Esophagus squamous epithelium (tissue), 5 donors: ENCODE measurements at places on chromosomes 6 and 20. TPM values are rescaled to one million over a fixed set of nuclear protein-coding genes. Genes with fewer than 3 reads are reported as not detected.

GRCh38 chr20:24959591-24960301, 10.7 kb downstream of the CST7 start:
- DNase-seq: no peak

GRCh38 chr20:58511364-58511763, 3.8 kb downstream of the APCDD1L start:
- no peak for DNase-seq

DNA sequence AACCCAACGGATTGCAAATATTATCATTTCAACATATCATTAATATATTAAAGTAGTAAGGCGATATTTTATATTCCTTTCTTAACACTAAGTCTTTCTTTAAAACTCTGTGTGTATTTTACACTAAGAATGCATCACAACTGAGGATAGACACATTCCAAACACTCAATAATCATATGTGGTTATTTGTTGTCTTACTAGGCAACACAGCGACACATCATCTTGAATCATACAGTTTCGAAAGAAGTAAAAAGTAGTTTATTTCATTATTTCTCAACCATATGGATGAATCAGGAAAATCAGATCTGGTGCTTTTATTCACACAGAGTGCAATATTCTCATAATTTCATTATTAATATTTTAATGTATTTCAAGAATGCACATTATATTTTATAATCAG, 662.4 kb downstream of the EPHA7 start:
- no peak for DNase-seq

- no peak for DNase-seq
Observed at GRCh38 chr6:131443514-131443913, 129.5 kb upstream of the ARG1 start.

DNA sequence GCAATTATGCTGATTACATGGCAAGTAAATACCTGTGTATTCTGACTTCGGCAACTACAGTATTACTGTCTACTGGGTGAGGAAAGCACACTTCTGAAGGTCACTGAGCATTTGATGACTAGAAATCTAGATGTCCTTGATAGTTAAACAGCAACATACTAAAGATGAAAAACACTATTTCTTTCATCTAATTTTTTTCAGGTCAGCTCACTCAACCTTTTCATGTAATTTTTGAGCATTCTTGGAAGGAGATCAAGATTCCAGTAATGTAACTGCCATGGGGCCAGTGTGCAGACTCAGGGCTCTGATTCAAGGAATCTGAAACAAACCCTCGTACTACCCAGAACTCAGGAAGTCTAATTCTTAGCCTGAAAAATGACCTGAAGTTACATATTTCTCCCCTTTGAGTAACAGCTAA, 222.6 kb upstream of the TAB2 start:
- no peak for DNase-seq

DNA sequence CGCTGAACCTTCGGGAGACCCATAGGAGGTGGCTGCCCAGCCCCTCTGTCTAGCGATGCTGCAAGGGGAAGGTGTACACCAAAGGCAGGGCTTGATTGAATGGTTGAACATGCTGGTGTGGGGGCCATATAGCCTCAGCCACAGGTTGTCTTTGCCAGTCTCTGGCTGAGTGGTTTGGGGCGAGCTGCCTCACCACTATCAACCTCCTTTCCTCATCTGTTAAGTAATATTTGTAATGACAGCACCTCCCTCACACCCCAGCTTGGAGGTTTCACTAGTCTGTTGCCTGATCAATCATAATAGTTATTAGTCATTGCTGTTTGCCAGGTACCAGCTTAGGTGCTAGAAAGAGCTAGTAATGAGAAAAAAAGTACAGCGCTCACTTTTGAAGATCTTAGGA, 11.8 kb upstream of the ZNF831 start:
- no peak for DNase-seq

DNA sequence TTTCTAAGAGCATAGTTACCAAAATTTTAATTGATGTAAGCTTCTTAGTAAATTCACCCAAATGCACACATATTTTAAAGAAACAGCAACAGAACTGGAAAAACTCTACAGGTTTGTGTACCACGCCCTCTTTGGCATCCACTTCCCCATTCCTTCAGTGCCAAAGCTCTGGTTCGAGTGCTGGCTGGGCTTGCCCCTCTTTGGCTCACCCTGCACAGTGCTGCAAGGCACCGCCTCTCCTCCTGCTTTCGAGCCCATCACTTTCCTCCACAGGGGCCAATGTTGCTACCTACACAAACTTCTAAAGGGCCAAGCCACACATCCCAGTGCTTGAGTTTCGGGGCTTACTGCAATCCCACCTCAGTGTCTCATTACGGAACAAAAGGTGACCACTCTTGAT, 9.6 kb downstream of the LRP11 start:
- no peak for DNase-seq

GRCh38 chr6:13767121-13767808, 47.1 kb downstream of the MCUR1 start:
- DNase-seq: no peak

GRCh38 chr6:218153-219018, 73.9 kb upstream of the DUSP22 start:
- no peak for DNase-seq

GRCh38 chr6:33319939-33320314, 2.4 kb upstream of the ZBTB22 start:
- no peak for DNase-seq

DNA sequence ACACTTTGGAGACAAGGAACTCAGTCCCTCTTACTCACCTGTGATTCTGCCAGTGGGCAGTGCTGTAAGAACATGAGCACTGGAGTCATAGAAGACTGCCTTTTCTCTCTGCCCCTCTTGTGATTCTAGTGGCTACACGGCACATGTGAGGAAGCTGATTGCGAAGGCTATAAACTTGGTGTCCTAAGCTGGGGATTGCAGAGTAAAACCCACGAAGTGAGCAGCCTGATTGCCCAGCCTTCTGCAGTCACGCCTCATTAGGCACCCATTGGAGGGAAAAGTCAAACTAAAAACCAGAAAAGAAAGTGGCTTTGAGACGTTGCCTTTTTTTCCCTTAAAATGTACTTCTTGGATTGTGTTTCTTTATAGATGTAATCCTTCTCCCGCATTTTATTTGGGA, 748.4 kb upstream of the CHD6 start:
- DNase-seq: no peak

- DNase-seq: no peak
Observed at GRCh38 chr6:127869772-127870404, 31.0 kb downstream of the THEMIS start.

GRCh38 chr6:153130515-153131036, 506 bp downstream of the RGS17 start:
- DNase-seq: no peak

DNA sequence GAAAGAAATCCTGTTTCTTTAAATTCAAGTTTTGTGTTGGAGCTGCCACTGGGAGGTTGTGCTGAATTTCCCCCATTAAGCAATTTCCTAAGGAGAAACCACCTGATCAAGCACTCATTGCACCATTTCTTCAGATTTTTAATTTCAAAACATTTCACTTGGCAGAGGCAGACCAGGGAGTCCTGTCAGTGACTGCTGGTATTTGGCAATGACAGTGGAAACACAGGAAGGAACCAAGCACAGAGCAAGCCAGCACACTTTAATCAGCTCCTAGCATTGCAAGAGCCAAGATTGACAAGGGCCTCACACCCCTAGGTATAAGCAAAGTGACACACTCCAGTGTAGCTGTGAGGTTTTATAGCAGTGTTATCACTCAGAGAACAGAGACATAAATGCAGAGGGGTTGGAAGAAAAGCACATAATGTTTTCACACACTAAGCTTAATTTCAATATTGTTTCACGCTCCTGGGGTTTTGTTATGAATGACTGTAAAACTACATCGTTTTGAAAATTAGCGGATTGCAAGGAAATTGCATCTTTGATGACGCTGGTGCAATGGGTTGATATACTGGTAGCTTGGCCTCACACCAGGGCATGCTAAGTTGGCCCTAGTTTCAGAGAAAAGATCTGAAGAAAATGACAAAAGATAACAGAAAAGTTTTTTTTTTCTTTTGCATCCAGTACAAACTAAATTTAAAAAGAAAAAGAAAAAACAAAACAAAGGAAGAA, 768.4 kb downstream of the TFAP2A start:
- no peak for DNase-seq

GRCh38 chr20:63325554-63326313, 32.7 kb downstream of the COL20A1 start:
- no peak for DNase-seq

- DNase-seq: no peak
Observed at GRCh38 chr20:25676164-25676809, 20.4 kb downstream of the ZNF337 start.

DNA sequence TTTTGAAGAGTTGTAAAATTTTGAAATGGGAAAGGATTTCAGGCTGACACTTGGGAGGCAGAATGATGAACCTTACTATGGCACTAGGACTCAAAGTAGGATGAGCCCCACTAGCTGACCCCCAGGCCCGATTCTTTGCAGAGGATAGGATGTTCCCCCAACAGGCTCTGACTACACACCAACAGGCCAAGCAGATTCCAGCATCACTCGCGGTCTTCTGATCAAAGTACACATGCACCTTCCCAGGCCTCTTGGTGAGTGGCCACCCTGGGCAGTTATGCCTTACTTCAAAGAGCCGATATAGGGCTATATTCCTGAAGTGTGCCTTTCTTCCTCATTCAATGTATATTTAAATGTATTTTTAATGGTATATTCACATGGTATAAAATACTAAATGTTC, 117.6 kb upstream of the TMEM181 start:
- DNase-seq: no peak

GRCh38 chr6:11806561-11807317, 28.1 kb upstream of the ADTRP start:
- DNase-seq: no peak

DNA sequence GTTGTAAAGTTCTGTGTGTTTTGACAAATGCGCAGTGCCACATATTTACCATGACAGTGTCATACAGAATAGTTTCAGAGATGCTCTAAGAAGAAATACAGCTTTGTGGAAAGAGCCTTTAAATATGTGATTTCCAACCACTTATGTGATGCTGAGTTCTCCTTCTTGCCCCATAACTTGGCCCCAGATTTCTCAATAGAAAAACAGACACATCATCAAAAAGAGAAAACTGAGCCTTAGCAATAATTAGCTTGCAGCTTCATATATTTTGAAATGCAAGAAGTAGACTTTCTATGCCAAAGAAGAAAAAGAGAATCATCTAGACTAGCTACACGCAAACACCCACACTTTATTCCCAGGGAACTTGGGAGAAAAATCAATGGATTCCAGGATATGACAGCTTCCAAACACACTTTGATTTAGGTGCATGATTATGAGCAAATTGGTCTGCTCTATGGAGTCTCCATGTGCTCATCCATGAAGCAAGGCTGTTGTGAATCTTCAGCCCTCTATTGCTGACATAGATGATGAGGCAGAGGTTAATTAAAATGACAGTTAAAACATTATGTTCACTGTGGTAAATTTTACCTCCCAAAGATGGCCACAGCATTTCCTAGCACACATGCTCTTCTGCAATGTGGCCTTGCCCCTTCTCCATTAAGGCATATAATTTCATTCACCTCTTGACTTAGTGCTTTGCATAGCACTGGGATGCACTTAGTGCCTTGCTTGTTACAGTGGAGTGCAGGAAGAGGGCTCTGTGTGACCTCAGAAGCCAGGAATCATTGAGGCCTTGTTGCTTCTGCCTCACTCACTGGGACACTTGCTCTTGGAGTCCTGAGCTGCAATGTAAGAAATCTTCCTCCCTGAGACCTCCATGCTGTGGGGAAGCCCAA, 174.6 kb downstream of the SYNDIG1 start:
- DNase-seq: no peak

DNA sequence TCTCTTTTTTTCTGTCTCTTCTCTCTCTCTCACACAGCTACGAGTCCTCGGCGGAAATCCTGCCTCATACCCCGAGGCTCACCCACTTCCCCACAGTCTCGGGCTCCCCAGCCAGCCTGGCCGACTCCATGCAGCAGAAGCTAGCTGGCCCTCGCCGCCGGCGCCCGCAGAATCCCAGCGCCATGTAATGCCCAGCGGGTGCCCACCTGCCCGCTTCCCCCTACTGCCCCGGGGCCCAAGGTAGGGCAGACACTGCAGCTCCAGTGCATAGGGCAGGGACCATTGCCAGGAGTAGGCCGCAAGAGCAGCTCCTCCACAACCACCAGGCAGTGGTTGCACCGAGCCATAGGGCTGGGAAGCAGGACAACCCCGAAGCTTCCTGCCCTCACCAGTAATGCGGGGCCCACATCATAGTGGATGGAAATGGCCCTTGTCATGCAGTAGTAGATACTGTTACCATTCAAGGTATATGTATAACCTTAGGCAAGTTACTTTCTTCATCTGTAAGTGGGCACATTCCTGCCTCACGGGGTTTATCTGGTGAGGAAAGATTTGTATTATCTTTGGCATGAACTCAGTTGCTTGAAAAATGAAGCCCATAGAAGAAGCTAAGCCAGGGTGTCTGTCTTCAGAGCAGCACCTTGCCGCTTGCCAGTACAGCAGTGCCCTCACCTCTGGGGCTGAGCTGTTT, 36.9 kb upstream of the ID1 start:
- DNase-seq: no peak

GRCh38 chr6:73393278-73393677, 1.4 kb upstream of the DDX43 start:
- no peak for DNase-seq

- no peak for DNase-seq
Observed at GRCh38 chr6:118502169-118502568, 45.9 kb upstream of the PLN start.

DNA sequence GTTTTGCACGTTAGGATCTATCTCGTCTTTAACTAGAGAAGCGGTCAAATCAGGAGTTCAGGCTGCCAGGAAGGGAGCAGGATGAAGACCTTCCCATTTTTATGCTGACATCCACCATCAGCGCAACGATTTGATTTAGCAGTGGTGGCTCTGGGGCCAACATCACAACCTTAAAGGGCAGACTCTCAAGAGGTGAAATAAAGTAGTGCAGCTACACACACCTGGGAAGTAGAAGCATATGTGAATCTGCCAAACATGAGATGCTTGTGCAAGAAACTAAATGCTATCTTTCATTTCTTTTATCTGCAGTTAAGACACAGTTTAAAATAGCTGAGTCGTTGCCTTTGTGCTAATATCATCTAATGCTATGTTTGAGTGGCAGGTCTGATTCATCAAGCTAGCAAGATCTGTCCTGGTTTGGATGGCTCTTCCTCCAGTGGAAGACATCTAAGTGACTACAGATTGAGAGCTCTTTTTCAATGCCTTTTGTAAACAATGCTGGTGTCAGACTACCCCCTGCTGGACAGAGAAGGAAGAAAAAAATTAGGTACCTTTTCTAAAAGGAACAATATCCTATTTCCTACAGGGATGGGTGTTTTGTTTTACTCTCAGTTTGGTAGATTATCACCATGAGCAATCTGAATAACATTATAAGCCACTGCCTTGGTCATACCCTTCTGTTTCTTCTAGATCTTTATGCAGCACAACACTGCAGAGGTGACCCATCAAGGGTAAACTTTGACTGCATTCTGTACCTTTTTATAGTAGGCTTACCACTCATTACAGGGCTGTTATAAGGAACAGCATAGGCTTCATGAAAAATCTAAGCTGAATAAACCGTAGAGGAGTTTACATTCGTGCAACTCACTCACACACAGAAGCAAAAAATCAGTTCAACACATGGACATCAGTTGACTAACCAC, 171.6 kb upstream of the FBXL4 start:
- no peak for DNase-seq

Gene GPR31
- total RNA-seq: not detected

Gene CALHM4
- not detected for total RNA-seq

Gene UBE2C
- 44.6 TPM for total RNA-seq

Gene CGA
- not detected for total RNA-seq

Gene NOTCH4
- 6.1 TPM for total RNA-seq

Gene WFDC10B
- total RNA-seq: not detected

Gene PLAGL2
- total RNA-seq: 14.0 TPM

Gene SLC17A3
- total RNA-seq: not detected

Gene MUCL3
- 0.57 TPM for total RNA-seq

Gene VEGFA
- 107 TPM for total RNA-seq

Gene CRIP3
- total RNA-seq: not detected
